ENCODE measurements at places on chromosomes 5 and 9.

GRCh38 chr5:159586921-159587320 is 256.6 kb upstream of the IL12B start:
- no peak for DNase-seq

GRCh38 chr5:50854082-50854481 is 187.6 kb downstream of the PARP8 start:
- no peak for DNase-seq

- DNase-seq, result no peak
Observed at GRCh38 chr9:15782106-15782505, 229.3 kb downstream of the CCDC171 start.

DNA sequence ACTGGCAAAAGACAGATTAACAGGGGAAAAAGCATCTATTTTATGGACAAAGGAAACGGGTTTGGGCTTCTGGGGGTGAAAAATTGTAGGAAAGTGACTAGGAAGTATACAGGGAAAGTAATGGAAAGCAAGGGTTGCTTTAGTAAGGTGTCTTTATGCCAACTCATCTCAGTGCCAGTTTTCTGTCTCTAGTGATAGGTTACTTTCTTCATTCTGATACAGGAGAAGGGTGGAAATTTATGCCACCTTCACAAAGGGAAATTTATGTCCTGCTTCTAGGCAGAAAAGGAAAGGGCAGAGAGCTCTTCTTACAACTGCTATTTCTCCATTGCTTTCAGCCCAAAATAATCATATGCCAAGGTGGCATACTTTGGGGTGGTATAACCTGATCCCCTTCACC is 20.1 kb upstream of the ERMP1 start:
- no peak for DNase-seq

DNA sequence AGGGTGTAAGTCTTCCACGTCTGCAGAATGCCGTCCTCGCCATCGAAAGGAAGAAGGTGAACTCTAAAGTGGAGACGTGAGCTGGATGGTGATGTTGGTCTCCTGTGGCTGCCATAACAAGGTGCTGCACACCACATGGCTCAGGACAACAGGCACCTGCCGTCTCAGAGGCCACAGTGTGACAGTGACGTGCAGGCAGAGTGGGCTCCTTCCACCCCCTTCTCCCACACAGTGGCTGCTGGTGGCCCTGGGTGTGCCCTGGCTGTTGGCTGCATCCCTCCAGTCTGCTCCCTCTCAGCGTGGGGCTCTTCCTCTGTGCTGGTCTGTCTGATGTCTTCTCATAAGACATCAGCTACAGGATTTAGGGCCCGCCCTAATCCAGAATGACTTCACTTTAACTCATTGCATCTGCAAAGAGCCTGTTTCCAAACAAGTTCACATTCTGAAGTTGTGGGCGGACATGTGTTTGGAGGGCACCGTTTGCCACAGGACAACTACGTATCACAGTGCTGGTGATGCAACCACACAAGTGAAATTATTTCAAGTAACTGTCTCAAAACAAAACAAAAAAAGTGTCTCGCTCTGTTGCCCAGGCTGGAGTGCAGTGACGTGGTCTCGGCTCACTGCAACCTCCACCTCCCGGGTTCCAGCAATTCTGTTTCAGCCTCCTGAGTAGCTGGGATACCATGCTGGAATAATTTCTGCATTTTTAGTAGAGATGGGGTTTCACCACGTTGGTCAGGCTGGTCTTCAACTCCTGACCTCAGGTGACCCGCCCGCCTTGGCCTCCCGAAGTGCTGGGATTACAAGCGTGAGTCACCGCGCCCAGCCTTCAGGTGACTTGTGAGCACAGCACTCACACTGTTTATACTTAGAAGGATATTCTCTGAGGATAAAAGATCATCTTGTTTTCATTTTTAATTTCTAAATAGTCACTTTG is 31.2 kb upstream of the CLPTM1L start:
- no peak for DNase-seq

- no peak for DNase-seq
Observed at GRCh38 chr9:130117816-130118632, 54.2 kb upstream of the NCS1 start.

GRCh38 chr5:11300736-11301135 is 539.7 kb upstream of the DAP start:
- no peak for DNase-seq

DNA sequence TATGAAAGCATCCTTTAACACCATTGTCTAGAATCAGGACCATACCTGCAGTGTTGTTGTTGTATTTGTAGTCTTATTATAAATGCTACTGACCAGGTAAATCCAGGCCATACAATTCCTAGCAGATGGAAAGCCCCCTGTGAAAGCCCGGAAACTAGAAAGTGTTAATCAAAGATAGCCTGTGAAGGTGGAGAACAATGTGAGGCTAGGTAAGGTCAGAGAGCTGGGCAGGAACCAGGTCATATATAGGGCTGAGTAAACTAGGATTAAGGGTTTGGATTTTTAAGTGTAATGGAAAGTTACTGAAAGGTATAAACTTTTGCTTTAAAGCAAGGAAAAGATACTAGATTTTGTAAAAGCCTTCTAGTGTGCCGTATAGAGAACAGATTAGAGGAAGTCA is 6.7 kb downstream of the LRRC70 start:
- DNase-seq, result no peak

DNA sequence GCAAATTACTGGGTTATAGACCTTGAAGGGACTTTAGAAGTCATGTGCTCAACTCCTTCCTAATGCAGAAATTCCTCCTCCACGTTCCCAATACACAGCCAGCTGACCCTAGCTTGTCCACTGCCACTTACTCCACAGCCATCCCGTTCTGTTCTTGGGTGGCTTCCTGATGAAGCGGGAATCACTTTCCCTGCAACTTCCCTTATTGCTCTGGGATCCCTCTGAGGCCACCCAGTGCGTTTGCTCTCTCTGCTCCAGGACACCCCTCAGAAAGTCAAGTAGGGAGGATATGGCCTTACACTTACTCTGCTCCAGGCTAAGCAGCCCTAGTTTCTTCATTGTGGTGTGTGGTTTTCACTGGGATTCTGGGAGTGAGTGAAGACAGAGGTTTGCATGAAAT is 55.5 kb downstream of the GALNT12 start:
- DNase-seq, result no peak

GRCh38 chr5:97229688-97230285 is 46.7 kb upstream of the RIOK2 start:
- DNase-seq, result no peak
